Uterus (tissue), 4 donors: ENCODE measurements at places on chromosomes 5 and 9. TPM values are rescaled to one million over a fixed set of nuclear protein-coding genes. Genes with fewer than 3 reads are reported as not detected.

- no peak for DNase-seq
These were observed 306.7 kb downstream of the NR2F1-AS1 start for GRCh38 chr5:93274291-93274690.

PCDHB3 gene
- 6.9 TPM for total RNA-seq

- no peak for DNase-seq
These were observed 81.5 kb downstream of the WNK2 start for GRCh38 chr9:93265301-93265971.

GRCh38 chr5:109053995-109054417 lies 306.3 kb downstream of the FER start:
- no peak for DNase-seq

SPOCK1 gene
- 37.0 TPM for total RNA-seq

GRCh38 chr9:134522502-134522848 lies 119.1 kb upstream of the COL5A1 start:
- no peak for DNase-seq

DNA sequence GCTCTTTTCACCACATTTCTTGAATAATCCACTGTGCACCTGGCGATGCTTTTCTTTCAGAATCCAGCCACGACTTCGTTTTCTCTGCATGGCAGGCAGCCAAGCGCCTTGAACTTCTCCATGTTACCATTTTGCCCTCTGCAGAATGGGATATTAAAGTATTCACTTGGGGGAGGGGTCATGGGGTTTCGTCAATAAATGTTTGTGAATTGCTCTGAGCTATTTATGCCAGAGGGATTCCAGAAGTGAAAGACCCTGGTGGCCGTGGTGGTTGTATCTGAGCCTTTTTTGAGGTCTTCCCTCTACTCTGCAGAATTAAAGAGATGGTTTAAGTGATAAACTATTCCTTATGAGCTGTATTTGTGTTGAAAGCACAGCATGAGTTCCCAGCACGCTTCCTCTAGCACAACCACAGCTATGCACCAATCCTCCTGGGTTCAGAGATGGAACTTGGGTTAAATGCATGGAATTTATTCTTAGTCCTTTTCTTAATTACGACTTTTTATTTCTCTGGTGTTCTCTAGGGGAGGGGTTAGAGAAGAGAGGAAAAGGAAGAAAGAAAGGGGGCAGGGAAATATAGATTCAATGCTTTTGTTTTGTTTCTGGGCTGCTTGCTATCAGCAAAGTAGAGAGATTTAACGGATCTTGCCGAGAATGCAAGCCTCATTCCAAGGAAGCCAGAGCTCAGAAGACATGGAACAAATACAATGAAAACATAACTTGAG lies 478.2 kb upstream of the TNC start:
- DNase-seq: no peak

DNA sequence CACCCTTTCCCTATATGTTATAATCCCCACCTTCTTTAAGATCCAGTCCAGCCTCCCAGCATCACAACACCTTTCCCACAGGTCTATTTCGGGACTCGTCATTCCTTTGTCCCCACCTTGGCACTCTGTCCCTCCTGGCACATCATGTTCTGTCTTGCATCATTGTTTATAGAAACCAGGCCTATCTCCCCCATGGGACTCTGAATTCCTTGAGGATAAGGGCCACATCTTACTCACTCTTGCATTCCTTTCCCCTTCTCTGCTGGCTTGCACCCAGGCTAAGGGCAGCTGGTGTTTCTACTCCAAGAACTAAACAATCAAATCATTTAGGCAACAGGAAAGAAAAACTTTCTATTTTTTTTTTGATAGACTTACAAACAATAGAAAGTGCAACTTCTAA lies 205.7 kb downstream of the AGTPBP1 start:
- no peak for DNase-seq

DNA sequence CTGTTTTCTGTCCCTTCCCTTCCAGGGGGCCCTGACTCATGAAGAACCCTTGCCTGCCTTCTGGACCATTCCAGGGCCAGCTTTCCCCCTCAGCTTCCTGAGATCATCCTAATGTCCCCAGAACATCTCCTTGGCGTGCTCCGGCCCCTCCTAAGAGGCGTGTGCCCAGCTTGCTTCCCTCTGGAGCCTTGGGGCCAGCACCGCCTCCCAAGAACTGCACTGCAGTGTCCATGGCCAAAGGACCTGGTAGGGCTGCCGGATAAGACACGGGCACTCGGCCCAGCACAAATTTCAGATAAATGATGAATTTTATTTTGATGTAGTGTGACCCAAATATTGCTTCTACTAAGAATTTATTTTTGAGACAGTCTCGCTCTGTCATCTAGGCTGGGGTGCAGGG lies 20.7 kb upstream of the SLC12A7 start:
- DNase-seq: no peak

DNA sequence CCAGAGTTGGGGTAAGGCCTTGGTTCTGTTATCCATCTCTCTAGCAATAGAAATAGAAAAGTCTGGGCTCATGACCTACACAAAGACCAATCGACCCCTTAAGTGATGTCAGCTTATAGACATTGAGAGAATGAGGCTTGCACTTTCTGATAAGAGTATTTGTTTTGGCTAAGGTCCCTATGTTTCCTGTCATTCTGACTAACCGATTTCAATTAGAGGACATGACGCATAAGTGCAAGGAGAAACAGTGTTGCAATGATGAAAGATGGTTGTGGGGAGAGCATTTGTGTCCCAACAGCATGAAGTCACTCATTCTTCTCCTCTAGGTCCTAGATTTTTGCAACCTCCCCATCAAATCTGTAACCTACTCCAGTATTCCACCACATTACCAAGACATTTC lies 255.1 kb downstream of the MAT2B start:
- no peak for DNase-seq

DNA sequence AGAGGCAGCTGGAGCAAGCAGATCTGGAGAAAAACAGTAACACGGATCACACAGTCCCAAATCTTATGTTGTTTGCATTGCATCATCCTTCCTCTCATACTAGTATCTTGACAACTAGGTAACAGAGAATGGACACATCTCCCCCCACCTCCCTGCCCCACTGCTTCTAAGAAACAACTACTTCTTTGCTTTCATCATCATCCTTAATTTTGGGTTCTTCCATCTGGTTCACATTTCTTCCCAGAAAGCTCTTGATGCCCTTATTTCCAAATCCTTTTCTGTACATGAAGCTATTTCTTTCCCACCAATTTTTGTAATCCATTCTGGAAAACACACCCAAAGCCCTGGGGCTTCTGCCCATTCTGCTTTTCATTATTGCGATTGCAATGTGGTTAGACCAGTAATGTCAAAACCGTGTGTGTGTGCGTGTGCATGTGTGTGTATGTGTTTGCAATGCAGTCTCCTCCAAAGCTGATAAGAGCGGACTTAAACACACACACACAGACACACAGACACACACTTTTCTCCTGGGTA lies 254.7 kb upstream of the SLC30A5 start:
- DNase-seq: no peak

GRCh38 chr5:131825404-131826013 lies 28.7 kb upstream of the FNIP1 start:
- DNase-seq: no peak

MRPS2 gene
- 28.2 TPM for total RNA-seq

GRCh38 chr9:35001803-35002502 lies 12.4 kb downstream of the DNAJB5 start:
- DNase-seq: no peak

DNA sequence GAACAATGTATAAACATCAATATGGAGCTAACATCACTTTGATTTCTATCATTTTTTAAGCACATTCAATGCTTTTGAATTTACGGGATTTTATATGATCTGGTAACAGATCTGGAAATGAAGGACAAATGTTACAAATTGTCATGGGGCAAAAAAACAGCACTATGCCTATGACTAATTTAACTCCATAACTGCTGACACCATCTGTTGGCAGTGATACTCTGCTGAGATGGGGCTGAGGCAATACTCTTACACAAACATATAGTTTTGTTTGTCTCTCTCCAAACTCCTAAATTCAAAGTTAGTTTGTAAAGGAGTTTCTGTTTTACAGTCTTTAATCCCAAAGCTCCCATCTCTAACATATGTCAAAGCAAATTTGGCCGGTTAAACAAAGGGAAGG lies 132.5 kb upstream of the FER start:
- no peak for DNase-seq

PRR16 gene
- 3.1 TPM for total RNA-seq

GRCh38 chr9:4389003-4389402 lies 89.1 kb upstream of the GLIS3 start:
- DNase-seq: no peak

DNA sequence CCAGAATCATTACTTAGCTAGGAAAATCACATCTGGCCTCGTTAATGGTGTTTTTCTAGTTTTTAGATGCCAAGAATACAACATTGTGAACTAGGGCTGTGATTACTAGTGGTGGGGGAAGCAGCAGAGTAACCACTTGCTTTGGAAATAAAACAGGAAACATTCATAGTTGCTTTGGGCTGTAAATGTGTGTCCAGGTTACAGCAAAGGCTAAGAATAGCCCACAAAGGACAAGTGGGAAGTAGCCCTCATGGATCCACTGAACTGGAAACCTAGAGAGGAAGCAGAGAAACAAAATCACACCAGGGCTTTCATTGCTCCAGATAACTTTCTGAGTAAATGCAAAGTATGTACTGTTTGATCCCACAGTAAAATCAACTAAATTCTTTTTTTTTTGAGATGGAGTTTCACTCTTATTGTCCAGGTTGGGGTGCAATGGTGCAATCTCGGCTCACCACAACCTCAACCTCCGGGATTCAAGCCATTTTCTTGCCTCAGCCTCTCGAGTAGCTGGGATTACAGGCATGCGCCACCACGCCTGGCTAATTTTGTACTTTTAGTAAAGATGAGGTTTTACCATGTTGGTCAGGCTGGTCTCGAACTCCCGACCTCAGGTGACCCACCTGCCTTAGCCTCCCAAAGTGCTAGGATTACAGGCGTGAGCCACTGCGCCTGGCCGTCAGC lies 56.2 kb upstream of the TNFSF15 start:
- no peak for DNase-seq

DNA sequence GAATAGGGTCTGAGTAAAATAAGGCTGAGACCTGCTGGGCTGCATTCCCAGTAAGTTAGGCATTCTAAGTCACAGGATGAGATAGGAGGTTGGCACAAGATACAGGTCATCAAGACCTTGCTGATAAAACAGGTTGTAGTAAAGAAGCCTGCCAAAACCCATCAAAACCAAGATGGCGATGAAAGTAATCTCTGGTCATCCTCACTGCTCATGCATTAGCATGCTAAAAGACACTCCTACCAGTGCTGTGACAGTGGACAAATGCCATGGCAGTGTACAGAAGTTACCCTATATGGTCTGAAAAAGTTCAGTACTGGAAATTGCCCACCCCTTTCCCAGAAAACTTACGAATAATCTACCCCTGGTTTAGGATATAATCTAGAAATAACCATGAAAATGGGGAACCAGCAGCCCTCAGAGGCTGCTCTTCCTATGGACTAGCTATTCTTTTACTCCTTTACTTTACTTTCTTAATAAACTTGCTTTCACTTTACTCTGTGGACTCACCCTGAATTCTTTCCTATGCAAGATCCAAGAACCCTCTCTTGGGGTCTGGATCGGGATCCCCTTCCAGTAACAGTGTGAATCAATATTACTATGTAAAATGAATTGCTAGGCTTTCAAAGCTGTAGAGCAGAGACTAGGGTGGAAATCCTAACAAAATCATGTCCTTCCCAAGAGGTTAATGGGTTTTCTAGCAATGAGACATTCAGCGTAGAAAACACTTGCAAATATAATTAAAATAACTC lies 257.8 kb downstream of the KIAA0825 start:
- no peak for DNase-seq

DNA sequence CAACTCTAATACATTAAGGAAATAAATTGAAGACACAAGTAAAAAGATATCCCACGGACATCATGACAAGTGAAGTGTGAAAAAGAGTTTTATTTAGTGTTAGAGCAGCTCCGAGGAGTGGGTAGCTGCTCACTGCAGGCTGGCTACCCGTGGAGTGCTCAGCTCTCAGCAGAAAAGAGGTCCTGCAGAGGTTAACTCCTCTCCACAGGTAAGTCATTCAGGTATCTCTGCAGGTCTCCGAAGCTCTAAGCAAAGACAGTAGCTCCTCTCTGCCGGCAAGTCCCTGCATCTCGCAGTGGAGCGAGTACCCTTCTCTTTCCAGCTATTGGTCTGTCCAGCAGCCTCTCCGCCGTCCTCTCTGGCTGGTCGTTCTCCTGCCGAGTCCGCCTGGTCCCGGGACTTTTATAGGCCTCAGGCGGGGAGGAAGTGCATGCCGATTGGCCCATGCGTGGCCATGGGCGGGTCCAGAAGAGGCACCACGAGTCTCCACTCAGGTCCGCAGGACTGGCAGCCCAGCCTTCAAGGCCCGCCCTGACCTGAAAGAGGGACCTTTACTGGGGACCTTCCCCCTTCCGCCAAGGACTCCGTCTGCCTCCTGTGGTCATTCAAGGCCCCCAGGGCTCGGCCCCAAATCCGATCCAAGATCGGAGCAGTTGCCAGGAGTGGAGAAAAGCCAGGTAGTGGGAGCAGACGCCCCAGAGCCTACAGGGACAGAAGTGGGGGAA lies 29.9 kb downstream of the BTNL9 start:
- no peak for DNase-seq

TLE4 gene
- 30.9 TPM for total RNA-seq

- no peak for DNase-seq
These were observed 8.9 kb upstream of the EPB41L4B start for GRCh38 chr9:109329638-109330258.

CDC20B gene
- not detected for total RNA-seq

ANKRD31 gene
- not detected for total RNA-seq

- no peak for DNase-seq
These were observed 357.6 kb downstream of the EFNA5 start for GRCh38 chr5:107313098-107313497.

PCSK5 gene
- 24.3 TPM for total RNA-seq

DNA sequence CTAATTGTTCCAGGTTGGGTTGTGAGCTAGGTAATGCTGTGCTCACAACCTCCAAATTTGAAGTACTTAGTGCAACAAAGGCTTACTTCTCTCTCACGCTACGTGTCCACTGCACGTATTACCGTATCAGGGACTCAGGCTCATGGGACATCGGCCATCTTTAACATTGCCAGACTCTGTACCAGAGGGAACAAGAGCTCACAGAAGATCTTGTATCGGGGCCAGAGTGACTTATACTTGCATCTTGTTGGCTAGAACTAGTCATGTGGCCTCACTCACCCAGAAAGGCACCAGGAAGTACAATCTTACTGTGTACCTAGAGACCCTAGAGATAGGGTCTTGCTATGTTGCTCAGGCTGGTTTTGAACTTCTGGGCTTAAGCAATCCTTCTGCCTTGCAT lies 81.1 kb upstream of the KLF9 start:
- DNase-seq: no peak

CCL27 gene
- total RNA-seq: not detected

GRCh38 chr5:160339406-160340130 lies 27.2 kb upstream of the CCNJL start:
- DNase-seq: no peak

DNA sequence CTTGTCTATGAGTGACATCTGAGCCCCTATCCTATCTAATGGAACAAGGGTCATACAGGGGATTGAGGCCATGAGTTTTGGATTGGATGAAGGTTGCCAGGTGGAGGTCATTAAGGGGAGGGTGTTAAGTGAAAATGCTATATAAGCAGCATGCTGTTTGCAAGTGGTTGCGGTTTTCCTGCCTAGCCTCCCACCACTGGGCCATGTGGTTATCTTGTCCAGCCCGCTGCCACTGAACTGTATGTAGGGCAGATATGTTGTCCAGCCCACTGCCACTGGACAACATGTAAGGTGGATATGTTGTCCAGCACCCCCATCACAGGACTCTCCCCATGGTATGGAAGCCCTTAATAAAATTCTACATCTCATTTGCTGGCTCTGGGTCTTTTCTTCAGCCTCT lies 200.0 kb downstream of the FGF10 start:
- no peak for DNase-seq

- no peak for DNase-seq
These were observed 34.5 kb upstream of the TYRP1 start for GRCh38 chr9:12658531-12659209.

GRCh38 chr5:141844414-141845097 lies 33.7 kb downstream of the PCDH1 start:
- DNase-seq: no peak
